Activated naive CD8-positive, alpha-beta T cell treated with anti-CD3 and anti-CD28 coated beads, Interleukin-2, amount 10 ng/mL, durations not matched to agents 7 days and 5 days (primary cell): ENCODE measurements at places on chromosomes 1 and 21.

- no peaks in the 10 kb centered on the region for H3K4me1 ChIP-seq
- no peaks in the 10 kb centered on the region for H3K27me3 ChIP-seq
- no peak overlapping the region for H3K27ac ChIP-seq
- H3K36me3 ChIP-seq = peaks cover 4% of the 10 kb centered on the region
- DNase-seq = no peak
- H3K4me3 ChIP-seq = no peak overlapping the region
Measured at GRCh38 chr1:243438815-243439214, 183.0 kb downstream of the SDCCAG8 start.

GRCh38 chr1:192225703-192226102 lies 67.4 kb downstream of the RGS18 start:
- H3K4me3 ChIP-seq = no peak overlapping the region
- H3K27ac ChIP-seq = no peak overlapping the region
- H3K36me3 ChIP-seq = no peaks in the 10 kb centered on the region
- no peaks in the 10 kb centered on the region for H3K27me3 ChIP-seq
- no peak for DNase-seq

DNA sequence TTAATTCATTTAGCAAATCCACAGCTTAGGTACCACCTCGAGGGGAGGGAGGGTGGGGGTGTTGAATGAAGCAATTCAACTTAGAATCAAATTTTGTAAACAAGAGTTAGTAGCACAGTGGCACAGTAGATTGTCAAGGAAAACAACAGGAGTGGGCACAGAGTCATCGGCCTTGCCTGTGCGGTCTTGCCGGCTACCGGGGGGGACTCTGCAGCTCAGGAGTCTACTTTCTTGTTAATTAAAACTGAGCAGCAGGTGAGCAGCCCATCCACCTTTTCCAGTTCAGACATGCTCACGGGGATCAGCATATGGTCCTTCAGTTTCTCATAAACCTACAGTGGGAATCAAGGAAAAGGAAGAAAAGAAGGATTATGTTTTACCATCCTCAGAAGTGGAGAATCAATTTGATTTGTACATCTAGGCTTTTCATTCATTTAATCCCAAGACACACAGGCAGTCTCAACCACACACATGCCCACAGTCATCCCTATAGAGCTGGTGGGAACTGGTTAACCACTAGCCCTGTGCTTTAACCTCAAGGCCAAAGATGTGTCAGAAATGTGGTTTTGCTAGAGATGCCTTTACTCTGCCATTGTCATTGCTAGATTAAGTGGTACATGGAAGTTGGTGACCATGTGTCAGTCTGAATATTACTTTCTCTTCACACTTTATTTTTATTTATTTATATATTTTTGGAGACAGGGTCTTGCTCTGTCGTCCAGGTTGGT lies 45.0 kb upstream of the BCL10 start:
- DNase-seq = no peak
- no peak overlapping the region for H3K27ac ChIP-seq
- H3K4me1 ChIP-seq = peaks cover 8% of the 10 kb centered on the region
- H3K27me3 ChIP-seq = peaks cover 53% of the 10 kb centered on the region

GRCh38 chr1:189616893-189617292 lies 860.8 kb downstream of the BRINP3 start:
- no peak overlapping the region for H3K27ac ChIP-seq
- no peaks in the 10 kb centered on the region for H3K4me1 ChIP-seq
- DNase-seq = no peak
- no peaks in the 10 kb centered on the region for H3K36me3 ChIP-seq

- no peak for DNase-seq
- H3K4me3 ChIP-seq = no peak overlapping the region
- H3K36me3 ChIP-seq = no peaks in the 10 kb centered on the region
- peaks cover 2% of the 10 kb centered on the region for H3K4me1 ChIP-seq
- H3K27me3 ChIP-seq = peaks cover 39% of the 10 kb centered on the region
Measured at GRCh38 chr1:99648107-99648506, 2.2 kb downstream of the PALMD start.

DNA sequence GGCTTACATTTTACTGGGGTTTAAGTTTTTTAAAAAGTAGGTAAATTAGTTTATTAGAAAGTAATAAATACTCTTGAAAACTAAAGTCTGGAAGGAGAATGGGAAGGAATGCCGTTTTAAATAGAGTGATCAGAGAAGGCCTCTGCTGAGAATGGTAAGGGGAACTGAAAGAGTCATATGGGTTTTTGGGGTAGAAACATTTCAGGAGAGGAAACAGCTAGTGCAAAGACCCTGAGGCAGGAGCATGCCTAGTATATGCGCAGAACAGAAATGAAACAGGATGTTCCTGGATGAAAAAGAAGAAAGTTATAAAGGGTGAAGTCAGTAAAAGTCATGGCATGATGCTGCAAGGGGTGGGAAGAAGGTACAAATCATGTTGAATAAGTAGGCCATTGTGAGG lies 38.9 kb downstream of the ZC3H11B start:
- no peaks in the 10 kb centered on the region for H3K36me3 ChIP-seq
- no peaks in the 10 kb centered on the region for H3K27me3 ChIP-seq
- H3K27ac ChIP-seq = no peak overlapping the region
- DNase-seq = no peak
- no peaks in the 10 kb centered on the region for H3K4me1 ChIP-seq
- H3K4me3 ChIP-seq = no peak overlapping the region

DNA sequence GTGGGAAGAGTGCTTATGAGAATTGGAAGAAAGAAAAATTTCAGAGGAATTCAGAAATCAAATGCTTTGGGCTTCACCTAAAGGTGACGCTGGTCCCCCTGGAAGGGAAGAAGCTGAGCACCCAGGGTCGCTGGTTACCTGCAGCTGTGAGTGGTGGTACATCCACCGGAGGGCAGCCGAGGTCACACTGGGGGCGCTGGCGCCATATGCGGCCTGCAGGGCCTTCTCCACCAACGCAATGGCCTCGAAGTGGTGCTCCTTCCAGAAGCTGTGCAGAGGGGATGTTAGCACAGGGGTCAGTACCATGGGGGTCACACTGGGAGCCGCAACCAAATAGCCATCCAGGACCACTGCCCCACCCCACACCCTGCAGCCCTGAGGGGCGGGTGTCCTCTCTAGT lies 6.1 kb downstream of the AKR7A2 start:
- peaks cover 6% of the 10 kb centered on the region for H3K4me1 ChIP-seq
- DNase-seq = no peak
- no peak overlapping the region for H3K27ac ChIP-seq
- H3K4me3 ChIP-seq = no peak overlapping the region
- H3K36me3 ChIP-seq = peaks cover 25% of the 10 kb centered on the region
- no peaks in the 10 kb centered on the region for H3K27me3 ChIP-seq

DNA sequence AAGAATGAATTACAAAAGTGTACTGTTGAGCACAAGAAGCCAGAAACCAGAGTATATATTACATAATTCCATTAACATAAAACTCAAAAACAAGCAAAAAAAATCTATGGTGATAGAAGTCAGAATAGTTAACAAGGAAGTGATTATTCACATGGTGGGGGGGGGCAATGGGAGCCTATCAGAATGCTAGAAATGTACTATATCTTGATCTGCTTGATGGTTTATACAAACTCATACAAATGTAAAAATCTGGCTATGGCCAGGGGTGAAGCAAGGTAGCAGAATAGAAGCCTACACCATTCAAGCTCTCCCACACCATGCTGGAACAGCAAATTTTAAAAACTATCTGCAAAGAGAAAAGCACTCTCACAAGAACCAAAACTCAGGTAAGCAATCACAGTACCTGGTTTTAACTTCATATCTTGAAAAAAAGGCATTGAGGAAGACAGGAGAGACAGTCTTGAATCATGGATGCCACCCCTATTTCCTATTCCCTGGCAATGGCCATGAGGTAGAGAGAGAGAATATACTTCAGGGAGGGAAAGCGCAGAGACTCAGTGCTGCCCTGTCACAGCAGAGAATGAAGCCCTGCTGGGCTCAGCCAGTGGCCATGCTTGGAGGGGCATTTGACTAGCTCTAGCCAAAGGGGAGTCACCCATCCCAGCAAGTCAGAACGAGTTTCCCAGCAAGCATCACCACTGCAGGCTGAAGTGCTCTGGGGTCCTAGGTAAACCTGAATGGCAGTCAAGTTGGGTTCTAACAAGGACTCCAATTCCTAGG lies 73.8 kb downstream of the CDC42BPA start:
- H3K4me3 ChIP-seq = no peak overlapping the region
- H3K27ac ChIP-seq = no peak overlapping the region
- DNase-seq = no peak
- no peaks in the 10 kb centered on the region for H3K4me1 ChIP-seq
- H3K36me3 ChIP-seq = no peaks in the 10 kb centered on the region
- peaks cover 20% of the 10 kb centered on the region for H3K27me3 ChIP-seq

DNA sequence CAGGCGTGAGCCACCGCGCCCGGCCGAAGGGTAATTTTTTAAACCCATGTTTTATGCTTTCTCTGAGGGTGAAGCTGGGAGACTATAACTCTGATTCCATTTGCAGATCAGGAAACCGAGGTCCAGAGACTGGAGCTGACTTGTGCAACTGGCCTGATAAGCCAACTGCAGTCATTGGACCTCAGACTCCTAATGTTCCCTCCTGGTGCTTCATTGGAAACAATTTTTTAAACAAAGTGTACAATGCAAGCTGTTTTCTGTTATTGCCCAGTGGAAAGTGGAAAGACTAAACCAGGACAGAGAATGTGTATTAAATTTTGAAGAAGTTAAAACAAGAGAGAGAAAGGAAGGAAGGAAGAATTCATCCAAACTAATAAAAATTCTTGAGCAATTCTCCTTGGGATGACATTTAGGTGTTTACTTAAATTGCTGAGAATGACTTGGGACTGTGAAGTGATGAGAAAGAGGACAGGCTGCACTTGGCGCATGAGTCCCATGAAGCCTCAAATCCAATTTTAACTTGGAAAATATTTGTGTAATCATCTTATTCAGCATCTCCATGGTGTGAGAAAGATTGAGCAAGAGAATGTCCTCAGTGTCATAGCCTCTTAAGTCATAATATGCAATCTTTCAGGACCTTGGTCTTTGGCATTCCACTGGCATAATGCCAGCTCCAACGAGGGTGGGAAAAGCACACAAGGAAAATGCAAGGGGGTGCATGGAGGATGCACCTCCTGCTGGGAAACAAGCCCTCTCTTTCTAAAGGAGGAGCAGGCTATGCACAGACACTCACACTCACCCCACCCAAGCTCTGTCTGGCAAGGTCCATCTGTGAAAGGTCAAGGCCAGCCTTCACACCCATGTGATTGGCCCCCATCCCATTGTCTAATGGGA lies 342.0 kb downstream of the SIPA1L2 start:
- DNase-seq = no peak
- H3K27me3 ChIP-seq = peaks cover 19% of the 10 kb centered on the region
- H3K36me3 ChIP-seq = no peaks in the 10 kb centered on the region
- no peak overlapping the region for H3K27ac ChIP-seq
- no peaks in the 10 kb centered on the region for H3K4me1 ChIP-seq
